ENCODE measurements at places on chromosomes 3 and 15.
A peak's percentile ranks its signal among the peaks of the same experiment; 100 is the strongest.

DNA sequence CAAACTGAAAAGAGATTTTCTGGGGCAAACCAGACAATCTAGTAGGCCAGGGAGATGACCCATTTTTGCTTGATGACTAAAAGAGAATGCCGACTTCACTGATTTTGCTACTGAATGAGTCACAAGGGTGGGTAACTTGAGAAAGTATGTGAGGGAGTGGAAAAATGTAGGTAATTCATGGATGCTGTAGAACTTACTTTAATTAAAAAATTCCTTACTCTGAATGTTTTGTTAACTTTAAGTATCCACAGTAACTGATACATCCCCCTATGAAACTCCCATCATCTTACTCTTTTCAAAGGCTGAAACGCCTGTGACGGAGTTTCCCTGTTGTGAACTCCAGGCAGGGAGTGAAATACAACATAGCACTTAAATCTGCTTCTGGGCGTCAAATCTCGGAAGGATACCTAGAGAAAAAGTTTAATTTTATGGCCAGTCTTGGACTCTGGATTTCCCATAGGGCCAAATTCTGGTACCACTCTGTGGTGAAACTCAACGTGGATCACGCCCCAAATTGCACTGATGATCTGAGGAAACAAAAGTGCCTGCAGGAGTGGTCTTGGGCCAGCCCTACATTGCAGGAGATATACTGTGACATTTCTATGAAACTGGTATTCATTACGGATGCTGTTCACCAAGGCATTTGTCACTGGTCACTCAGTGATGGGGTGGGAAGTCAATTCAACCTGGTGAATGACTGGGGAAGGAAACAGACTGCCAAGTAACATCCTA, 24.0 kb downstream of the GOLIM4 start:
- no peak for DNase-seq

GRCh38 chr3:186383026-186383993, 21.3 kb upstream of the DGKG start:
- no peak for DNase-seq

DNA sequence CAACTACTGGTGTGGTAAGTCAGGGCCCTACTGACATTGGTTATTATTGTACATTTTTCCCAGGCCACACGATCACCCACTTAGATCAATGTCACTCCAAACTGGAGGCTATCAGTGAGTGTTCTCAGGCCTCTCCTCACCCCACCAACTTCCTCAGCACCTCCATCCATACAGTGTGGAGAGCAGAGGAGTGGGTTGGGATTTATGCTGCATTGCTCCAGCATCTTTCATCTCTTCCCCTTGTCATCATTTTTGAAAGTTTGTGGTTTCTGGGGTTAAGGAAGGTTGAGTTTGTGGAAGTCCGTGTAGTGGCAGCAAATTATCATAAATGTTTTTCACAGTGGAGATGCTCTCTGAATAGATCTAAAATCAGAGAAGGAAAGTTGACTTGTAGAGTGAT, 60.2 kb downstream of the TLNRD1 start:
- DNase-seq, result no peak

- DNase-seq, result no peak
Measured at GRCh38 chr3:5053021-5053831, 68.9 kb upstream of the ARL8B start.

- no peak for DNase-seq
Measured at GRCh38 chr15:90013503-90013937, 12.4 kb downstream of the ZNF710 start.

GRCh38 chr3:49785565-49786356, 581 bp downstream of the IP6K1 start:
- DNase-seq, result peak; percentile 10

- no peak for DNase-seq
Measured at GRCh38 chr3:144237351-144237750, 265.7 kb downstream of the DIPK2A start.

- DNase-seq, result no peak
Measured at GRCh38 chr3:4908433-4909156, 70.6 kb upstream of the BHLHE40 start.

- DNase-seq, result no peak
Measured at GRCh38 chr15:90761629-90762028, 44.5 kb downstream of the BLM start.

- DNase-seq, result no peak
Measured at GRCh38 chr3:8938021-8938420, 25.3 kb downstream of the RAD18 start.

- DNase-seq, result no peak
Measured at GRCh38 chr3:196518966-196519717, 4.0 kb upstream of the SMCO1 start.

- no peak for DNase-seq
Measured at GRCh38 chr3:8399686-8400085, 101.9 kb upstream of the LMCD1 start.

DNA sequence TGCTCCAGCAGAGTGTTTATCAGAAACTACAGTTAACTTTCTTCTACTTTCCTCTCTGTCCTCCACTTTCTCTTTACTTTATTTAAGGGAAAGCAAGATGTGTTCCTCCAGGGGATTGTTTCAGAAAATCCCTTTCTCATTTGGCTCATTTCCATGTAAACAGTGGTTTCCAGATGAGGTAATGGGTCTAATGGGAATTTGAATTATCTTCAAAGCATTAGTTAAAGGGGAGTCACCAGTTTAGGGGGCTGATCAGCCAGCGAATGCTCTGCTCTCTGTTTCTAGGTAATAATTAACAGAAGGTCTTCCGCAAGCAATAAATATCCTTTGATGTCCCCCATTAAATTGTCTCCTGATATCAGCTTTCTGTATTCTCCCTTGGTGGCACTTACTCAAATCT, 30.4 kb upstream of the ZNF639 start:
- DNase-seq, result no peak

- no peak for DNase-seq
Measured at GRCh38 chr3:108067768-108068167, 23.1 kb downstream of the CD47 start.

GRCh38 chr3:64311424-64312061, 86.3 kb upstream of the PRICKLE2 start:
- DNase-seq, result no peak

DNA sequence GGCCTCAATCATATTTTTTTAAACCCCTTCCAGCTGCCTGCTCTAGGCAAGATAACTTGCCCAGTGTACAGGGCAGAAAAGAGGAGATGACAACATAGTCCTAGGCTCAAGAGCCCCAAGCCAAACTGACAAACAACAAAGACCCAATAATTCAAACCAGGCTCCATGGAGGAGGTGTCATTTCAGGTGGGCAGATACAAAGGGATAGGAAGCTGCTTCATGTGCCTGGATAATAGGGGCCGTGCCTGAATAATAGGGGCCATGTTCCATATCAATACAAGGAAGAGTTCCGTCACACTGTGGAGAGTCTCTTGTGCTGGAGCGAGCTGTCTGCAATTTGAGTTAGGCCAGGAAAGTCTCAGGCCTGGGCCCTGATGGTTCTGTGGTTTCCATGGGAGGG, 35.4 kb upstream of the TRIM71 start:
- DNase-seq, result no peak

- DNase-seq, result no peak
Measured at GRCh38 chr15:83549623-83550022, 102.5 kb downstream of the SH3GL3 start.

- no peak for DNase-seq
Measured at GRCh38 chr3:14553871-14554270, 13.7 kb upstream of the GRIP2 start.

DNA sequence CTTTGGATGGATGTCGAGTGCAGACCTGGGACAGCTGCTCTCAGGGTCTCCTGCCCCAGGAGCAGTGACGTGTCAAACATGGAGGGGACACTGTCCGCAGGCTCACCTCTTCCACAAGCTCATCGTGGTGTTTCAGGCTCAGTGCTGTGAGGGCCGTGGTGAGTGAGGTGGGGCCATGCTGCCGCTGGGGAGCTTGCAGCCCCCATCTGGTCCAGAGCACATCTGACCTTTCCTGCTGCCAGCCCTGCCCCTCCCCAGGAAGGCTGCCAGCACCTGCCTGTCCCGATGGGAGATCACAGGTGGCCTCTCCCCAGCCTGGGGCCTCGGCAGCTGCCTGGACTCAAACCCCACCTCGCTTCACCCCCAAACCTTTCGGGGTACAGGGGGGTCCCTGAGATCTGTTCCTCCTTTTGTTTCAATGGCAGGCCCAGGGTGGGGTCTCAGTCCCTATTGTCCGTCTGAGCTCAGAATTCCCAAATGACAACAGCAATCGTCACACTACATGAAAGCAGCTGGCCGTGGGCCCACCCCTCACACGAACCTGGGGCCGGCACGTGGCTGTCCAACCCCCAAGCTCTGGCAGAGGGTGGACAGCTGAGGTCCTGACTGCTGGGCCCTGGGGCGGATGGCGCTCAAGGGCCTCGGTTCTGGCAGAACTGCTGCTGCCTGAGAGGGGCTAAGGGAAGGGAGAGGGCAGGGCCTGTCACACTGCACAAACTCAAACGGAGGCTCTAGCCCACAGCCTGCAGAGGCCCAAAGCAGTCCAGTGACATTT, 65.0 kb upstream of the RPL32 start:
- no peak for DNase-seq

DNA sequence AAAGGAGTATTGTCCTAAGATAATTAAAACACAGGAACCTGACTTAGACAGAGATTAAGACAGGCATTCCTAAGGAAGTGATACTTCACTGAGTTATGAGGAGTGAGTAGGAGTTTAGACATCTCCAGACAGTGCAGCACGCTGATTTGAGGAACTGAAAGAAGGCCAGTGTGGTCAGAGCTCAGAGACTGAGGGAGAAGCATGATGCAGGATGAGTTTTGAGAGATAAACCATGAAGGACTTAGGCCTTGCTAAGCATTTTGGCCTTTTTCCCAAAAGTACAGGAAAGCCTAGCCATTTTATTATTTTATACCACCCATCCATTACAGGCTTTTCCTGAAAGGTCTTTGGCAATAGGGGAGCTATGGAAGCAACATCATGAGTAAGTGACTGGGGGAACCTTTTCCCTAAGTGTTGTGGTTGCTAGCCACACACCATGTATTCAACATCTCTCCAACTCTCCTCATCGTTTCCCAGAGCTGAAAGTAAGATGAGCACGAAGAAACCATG, 375.6 kb upstream of the TPRG1 start:
- no peak for DNase-seq

GRCh38 chr3:49908373-49909199, 4.9 kb upstream of the MST1R start:
- DNase-seq, result no peak

DNA sequence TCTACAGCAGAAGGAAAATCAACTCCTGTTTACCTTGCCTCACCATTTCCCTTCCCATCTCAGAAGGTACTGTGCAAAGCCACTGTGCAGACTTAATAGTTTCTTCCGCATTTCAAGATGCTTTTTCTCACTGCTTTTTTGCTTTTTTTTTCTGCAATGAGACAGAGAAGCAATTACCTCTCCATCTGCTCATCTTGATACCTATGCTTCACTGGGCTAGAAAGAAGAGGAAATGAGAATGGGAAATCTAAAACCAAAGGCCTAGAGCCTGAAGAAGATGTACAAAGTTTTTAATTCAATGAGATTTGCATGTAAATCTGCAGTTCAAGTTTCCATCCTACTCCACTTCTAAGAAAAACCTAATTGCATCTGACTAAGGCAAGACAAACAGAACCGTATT, 238.1 kb upstream of the SETMAR start:
- no peak for DNase-seq

DNA sequence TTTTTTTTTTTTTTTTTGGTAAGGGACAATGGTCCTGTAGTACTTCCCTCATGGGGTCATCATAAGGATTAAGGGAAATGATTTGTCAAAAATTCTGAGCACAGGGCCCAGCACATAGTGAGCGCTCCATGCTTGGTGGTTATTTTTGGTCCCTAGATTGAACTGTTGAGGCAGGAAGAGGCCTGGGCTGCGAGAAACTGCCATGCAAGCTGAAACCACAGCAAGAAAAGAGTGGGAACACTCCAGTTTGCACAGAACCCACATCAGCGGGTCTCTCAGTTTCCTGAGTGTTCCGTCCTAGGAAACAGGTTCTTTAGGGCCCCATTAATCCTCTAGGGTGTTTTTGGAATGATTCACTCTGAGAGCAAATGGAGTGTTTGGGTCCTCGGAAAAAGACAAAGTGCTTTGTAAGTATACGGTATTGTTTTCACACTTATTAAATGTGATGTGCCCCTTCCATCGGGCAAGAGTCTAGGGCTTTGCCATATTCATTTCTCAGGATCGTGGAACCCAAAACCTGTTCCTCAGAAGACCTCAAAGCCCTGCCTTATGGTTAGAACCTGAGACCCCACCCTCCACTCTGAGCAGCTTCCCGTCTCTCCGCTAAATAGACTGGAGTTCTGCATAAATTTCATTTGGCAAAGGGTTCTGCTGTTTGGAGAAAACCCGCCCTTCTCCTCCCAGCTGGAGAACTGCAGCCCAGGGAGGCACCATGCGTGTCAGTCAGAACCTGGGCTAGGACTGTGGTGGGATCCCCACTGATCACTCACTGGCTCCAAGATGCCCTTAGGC, 60.4 kb downstream of the SPSB4 start:
- DNase-seq, result no peak

DNA sequence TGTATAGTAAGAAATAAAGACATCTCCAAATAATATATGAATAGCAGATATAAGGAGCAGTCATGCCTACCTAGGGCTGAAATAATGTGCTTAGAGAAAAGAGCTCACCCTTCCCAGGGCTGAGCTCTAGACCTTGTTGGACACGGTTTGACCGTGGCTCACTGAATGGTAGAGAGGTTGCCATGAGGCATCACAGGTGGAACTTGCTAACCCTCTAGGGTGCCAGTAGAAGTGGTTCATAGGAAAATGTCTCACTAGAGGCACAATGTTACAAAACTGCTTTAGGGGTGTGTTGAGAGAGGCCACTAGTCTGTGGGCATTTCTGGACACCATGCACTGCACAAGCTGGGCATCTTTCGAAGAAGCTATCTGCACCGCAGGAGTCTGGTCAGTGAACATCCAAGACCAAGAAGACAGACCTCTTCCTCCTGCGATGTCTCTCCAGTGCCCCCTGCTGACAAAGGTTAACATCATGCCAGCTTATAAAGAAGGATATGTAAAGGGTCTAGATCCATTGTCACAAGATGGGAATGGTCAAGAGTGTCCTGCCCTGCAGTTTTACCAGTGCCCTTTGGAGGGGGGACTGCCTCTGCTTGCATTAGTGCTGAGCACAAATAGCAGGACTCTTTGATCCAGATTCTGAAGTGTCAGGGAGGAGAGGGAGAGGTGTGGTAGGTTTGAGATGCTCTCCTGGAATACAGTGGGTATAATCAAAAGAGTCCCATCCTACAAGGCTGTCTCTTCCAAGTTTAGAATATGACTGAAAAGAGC, 266.8 kb downstream of the ZNF385D start:
- no peak for DNase-seq

- DNase-seq, result no peak
Measured at GRCh38 chr15:51121631-51122225, 27.0 kb upstream of the TNFAIP8L3 start.

GRCh38 chr3:117160176-117160575, 450.6 kb downstream of the TUSC7 start:
- DNase-seq, result no peak

DNA sequence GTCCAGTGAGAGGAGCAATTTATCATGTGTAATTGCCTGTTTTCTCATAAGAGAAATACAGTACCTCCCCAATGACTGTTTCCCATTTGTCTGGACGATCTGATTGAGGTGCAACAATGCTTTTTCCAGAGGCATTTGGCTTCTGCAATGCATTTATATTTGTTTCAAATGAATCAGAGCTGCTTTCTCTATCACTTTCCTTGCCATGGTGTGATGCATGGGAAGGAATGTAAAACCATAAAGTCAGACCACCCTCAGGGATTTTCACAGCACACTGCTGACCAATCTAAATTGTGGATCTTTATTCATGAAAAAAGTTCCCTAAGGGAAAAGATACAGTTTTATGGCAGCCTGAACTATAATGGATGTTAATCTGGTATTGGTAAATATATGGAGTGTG, 333.0 kb downstream of the ZNF385D start:
- no peak for DNase-seq

Measured in stimulated activated CD8-positive, alpha-beta memory T cell treated with anti-CD3 and anti-CD28 coated beads, Interleukin-7, amount 100 ng/mL, for 1 hour (primary cell).